AG08395 (cell line): ENCODE measurements at places on chromosomes 13 and 19.

DNA sequence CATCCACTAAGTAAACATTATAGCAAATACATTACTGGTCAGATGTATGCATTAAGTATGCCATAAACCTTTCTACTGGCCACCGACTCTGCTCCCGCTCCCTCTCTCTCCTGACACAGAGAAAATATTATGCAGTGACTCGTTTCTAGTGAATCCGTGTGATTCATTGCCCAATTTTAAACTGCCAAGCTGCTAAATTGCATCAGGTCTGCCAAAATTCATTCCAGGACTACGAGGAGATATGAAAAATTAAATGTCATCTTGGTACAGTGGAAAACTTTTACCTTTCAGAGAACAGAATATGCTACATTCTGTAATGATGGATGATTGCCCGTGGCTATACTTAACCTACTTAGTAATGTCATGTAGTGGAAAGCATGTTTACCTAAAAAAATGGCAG is 368.8 kb upstream of the TSHZ3 start:
- DNase-seq: no peak

- no peak for DNase-seq
These were observed 682.7 kb upstream of the ARGLU1 start for GRCh38 chr13:107250628-107251027.

GRCh38 chr19:16613841-16614240 is 14.2 kb downstream of the MED26 start:
- DNase-seq: no peak

GRCh38 chr13:31797154-31797775 is 57.9 kb downstream of the RXFP2 start:
- DNase-seq: peak; percentile 77

- DNase-seq: no peak
These were observed 825 bp downstream of the ZNF776 start for GRCh38 chr19:57747472-57747807.

DNA sequence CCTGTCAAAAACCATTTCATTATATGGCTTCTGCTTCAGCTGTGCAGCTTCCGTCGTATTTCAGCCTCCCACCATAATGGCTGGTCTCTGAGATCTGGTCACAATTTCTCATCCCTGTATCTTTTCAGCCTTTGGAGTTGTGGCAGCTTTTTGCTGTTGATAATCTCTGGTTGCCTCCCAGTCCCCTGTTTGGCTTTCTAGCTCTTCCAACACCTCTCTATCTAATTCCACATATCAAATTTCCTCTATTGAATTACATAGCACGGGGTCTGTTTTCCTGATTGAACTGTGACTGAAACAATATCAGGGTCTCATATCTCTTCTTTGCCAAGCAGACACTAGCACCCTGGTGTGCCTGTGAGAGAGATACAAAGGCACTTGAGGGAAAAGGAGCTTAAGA is 222.1 kb upstream of the OBI1 start:
- DNase-seq: no peak

DNA sequence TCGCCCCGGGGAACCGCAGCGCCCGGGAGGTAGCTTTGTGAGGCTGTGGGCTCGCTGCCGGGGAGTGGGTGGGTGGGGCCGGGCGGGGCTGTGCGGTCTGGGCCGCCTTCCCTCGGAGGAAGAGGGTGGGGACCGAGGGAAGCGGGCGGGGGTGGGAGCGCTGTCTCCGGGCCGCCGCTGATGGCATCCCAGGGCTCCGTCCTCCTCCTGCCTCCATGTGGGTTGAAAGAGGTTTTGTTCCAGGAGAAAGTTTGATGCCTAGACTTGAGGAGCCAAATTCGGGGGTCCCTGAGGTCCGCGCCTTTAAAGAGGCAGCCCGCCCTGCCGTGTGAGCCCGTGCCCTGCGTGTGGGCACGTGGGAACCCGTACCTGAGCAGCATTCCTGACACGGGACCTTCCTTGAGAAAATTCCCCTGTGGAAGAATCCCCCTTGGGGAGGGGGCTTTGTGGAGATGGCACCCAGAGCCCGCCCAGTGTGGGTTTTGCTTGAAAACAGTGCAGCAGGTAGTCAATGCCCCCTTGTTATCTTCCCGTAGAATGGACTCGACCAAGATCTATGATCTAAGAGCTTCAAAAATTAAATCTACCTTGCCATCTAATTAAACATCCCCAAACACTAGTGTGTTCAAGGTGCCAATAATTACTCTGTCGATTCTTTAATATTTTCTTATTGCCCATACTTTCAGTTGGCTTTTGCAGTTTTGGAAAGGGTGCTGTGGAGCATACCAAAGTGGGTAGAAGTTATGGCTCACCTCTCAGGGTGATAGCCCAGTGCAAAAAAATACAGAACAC is 107.8 kb downstream of the RXFP2 start:
- peak; percentile 25 for DNase-seq

- no peak for DNase-seq
These were observed 704.6 kb upstream of the PCDH9 start for GRCh38 chr13:67934617-67935330.

DNA sequence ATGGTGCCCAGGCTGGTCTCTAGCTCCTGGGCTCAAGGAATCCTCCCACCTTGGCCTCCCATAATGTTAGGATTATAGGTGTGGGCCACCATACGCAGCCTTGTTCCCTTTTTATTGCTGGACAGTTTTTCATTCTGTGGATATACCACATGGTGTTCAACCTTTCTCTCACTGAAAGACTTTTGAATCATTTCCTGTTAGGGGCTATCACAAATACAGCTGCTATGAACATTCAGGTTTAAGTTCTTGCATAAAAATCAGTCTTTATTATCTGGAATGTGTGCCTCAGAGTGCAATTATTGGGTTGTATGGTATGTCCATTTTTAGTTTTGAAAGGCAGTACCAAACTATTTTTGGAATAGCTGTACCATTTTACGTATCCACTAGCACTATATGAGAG is 647.2 kb downstream of the LIG4 start:
- DNase-seq: no peak

- no peak for DNase-seq
These were observed 1850.4 kb downstream of the OLFM4 start for GRCh38 chr13:54879036-54879435.

GRCh38 chr19:29566496-29567054 is 39.5 kb upstream of the POP4 start:
- DNase-seq: no peak

- DNase-seq: no peak
These were observed 20.2 kb upstream of the CEACAM6 start for GRCh38 chr19:41735071-41735600.

DNA sequence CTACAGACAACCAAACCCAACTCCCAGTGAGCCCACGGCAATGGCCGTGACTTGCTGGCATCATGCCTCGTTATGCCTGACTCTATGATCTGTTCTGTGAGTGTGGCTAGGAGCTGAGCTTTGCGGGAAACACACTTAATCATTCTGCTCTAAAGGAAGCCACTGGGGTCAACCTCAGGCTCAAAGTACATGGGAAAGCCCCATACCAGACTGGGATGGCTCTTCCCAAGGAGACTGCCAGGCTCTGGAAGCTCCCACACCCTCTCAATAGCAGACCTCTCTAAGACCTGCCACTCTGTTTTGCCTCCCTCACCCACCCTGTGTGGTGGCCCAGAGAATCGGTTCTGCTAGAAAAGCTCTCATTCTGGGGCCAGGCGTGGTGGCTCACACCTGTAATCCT is 2.2 kb downstream of the PEPD start:
- DNase-seq: no peak

GRCh38 chr13:83714236-83714635 is 168.0 kb downstream of the SLITRK1 start:
- no peak for DNase-seq

GRCh38 chr19:14048443-14049153 is 13.3 kb downstream of the PALM3 start:
- DNase-seq: peak; percentile 45

- DNase-seq: no peak
These were observed 18.5 kb downstream of the PALM start for GRCh38 chr19:726993-727956.

GRCh38 chr13:100532090-100532766 is 56.4 kb downstream of the GGACT start:
- no peak for DNase-seq
